Fibroblast of skin of back (primary cell): ENCODE measurements at places on chromosomes 7 and 10.

GRCh38 chr10:99520847-99521764 lies 11.6 kb upstream of the NKX2-3 start:
- DNase-seq, result no peak

GRCh38 chr10:94607111-94607510 lies 61.5 kb downstream of the HELLS start:
- DNase-seq, result no peak

GRCh38 chr7:157667261-157667660 lies 330.5 kb downstream of the DNAJB6 start:
- no peak for DNase-seq

- DNase-seq, result no peak
Observed at GRCh38 chr10:132802048-132802447, 16.1 kb upstream of the NKX6-2 start.

DNA sequence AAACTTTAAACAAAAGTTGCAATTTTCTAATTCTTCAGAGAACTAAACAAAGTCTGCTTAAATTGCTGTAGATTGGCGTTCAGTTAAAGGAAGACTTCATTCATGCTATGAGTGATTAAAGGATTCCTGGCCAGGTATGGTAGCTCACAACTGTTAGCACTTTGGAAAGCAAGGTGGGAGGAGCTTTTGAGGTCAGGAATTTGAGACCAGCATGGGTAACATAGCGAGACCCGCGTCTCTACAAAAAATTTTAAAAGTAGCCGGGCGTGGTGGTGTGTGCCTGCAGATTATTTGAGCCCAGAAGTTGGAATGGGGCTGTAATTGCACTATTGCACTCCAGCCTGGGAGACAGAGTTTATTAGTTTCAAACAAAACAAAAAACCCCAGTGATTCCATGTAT lies 13.5 kb upstream of the SCRN1 start:
- no peak for DNase-seq

DNA sequence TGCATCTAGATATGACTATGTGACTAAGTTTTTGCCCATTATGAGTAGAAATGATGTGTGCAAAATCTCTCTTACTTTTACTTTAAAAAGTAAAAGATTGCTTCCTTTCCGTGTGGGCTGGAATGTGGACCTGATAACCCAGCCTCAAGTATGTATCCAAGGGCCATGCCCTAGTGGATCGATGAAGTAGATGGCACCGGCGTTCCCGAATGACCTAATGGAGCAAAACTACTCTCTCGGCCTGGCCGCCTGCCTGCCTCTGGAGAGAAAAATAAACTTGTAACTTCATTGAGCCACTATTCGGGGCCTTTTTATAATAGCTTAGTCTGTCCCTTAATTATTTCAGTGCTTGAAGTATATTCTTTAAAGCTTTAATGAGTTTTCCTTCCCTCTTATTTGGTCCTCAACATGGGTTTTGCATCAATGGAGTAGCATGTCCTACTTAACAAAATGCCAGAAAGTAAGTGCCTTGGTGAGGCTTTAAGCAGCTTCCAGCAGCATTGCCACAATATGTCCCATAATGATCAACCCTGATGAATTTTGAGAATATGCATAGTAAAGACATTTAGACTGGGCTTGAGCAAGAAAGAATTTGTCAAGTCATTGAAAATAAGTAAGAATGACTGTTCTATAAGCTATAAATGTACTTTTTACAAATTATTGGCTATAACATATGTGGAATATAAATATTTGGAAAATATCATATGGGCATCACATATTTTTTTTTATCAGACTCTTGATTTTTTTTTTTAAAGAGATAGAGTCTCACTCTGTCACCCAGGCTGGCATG lies 61.4 kb downstream of the PLXDC2 start:
- no peak for DNase-seq

DNA sequence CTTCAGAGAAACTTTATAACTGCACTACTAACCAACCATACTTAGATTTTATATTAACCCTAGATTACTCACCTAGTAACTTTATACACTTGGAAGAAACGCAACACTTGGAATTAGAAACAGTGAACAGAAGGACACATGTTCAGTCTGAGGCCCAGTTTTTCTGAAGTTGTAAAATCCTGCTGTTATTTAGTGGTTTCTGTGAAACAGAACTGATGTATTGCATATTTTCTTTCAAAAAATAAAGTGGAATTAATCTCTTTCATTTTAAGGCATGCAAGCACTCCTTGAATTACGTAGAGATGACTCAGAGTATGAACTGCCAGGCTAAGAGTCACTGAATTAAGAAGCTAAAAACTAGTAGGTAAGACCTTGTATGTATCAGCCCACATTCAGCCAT lies 215.8 kb downstream of the SKAP2 start:
- peak; percentile 9 for DNase-seq

DNA sequence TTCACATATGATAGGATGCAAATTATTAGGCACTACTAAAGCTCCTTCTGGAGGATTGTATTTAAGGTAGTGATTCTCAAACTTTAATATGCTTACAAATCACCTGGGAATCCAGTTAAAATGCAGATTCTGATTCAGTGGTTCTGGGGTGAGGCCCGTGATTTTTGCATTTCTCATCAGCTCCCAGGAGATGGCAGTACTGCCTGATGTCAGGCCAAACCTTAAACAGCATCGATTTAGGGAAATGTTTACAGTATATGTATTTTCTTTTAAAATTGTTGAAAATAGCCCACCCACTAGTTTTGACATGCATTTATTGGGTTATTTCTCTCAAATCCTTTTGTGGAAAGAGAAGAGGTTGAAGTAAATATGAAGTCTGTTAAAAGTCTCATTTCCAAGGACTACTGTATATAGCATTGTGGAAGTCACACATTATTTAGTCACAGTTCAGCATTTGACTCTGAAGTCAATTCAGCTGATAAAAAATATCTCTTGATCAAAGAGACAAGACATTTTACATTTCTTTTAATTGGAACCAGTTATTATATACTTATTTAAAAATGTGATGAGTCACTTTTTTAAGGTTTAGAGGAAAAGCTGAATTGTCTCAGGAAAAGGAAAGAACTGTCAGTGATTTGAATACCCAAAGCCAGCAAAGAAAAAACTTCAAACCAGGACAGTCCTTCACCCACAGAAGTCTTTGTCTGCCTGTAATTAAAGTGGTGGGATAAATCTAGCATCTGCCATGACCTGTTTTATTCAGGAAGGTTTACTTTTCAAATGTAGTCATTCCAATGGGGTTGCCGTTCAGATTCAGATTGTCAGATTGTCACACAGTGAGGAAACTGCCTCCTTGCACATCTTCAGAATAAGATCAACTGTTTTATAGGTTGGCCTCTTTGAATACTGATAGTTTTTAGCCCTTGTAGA lies 21.1 kb upstream of the HBP1 start:
- DNase-seq, result peak; percentile 38

DNA sequence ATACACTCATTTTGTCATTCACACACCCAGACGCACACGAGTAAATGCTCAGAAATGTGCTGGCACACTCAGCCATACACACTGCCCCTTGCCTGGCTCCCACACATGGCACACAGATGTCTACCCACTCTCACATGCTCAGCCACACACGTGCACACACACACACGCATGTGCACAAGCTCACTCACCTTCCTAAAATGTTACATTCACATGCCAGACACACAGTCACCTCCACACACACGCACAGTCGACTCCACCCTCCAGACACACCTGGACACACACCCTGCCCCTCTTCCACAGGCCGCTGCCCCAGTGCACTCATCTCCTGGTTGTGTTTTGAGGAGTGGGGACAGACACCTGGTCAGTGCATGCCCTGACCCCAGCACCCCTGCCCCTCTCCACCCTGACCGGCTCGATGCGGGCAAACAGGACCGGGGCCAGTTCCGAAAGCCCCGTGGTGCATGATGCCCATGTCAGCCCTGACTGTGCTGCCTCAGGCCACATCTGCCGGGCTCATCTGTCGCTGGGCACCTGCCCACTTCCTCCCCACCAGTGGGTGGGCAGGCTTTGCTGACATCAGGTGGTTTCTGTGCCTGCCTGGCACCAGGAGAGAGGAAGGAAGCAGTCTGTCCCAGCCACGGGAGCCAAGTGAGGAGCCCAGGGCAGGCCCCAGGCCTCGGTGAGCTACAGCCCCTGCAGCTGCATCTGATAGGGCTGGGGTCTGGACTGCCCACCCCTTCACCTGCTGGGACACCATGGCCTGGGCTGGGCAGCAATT lies 84.9 kb upstream of the ZNF716 start:
- DNase-seq, result no peak

DNA sequence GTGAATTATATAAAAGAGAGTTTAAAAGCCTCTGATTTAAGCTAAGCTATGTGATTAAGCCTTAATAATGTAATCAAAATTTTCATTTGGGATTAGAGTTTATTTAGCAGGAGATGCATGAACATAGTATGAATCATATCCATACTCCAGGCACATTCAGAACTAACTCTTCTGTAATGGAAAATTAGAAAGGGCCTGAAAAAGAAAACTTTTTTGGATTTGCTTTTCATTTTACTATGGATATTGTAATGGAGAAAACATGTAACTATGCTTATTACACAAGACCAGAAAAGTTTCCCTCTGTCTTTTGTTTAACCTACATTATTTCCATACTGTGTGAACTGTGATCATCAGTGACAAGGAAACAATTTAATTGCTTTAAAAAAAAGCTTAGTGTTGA lies 22.0 kb downstream of the TES start:
- DNase-seq, result peak; percentile 61

GRCh38 chr7:33038639-33039038 lies 23.9 kb downstream of the NT5C3A start:
- DNase-seq, result no peak

- no peak for DNase-seq
Observed at GRCh38 chr7:108723381-108723814, 153.7 kb downstream of the DNAJB9 start.

DNA sequence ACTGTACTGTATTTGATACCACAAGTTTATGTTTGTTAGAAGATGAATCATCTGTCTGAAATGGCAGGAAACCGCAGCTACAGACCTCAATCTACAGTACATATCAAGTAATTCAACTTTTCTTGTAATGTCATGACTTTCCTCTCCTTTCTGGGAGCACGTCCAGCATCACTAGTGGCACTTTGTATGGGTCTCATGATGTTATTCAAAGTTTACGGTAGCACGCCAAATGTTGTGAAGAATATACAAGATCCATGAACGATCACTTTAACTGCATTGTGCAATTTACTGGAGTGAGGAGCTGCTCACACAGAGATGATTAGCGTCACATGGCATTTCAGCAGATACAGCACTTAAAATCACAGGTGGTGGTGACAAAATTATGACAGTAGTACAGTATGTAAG lies 257.8 kb upstream of the GNAI1 start:
- peak; percentile 64 for DNase-seq

DNA sequence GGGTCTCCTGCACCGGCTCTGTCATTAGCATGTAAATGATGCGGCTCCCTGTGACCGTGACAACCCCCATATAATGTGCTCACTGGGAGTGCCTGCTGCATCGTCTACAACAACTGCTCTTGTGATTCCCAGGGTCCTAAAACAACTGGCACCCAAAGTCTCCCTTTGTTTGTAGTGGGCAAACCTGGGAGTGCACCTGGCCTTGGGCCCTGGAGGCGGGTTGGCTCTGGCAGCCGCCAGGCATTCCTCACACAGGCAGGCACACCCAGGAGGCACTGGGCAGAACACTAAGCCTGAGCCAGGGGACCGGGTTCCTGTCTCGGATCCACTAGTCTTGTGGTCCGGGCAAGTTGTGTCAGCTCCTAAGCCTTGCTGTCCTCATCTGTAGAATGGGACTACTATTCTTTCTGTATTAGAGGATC lies 115.5 kb upstream of the GPR26 start:
- no peak for DNase-seq

GRCh38 chr7:28155019-28155660 lies 25.5 kb downstream of the JAZF1 start:
- no peak for DNase-seq

DNA sequence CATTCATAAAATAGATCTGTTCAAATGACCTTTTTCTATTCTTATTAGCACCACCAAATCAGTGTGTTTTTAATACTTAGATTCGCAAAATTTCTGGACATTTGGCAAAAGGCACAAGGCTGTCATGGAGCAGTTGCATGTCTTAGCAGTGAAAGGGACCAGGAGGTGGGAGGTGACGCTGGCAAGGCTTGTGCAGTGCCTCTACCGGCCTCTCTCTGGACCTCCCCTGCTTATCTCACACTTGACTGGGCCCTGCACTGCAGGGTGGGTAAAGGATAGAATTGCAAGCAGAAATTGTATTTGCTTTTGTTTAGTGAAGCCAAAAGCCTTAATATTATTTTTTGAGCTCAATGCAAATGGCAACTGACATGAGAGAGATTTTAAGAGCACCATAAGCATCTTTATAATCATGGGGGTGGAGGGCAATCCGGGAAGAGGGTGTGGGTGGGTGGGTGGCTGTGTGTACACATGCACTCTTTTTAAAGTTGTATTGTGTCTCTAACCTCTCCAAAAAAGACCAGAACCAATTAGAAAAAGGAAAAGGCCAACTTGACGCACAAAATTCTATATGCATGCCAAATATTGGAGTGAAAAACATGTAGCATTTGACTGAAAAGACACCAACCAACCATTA lies 106.3 kb downstream of the WNT2 start:
- DNase-seq, result no peak

DNA sequence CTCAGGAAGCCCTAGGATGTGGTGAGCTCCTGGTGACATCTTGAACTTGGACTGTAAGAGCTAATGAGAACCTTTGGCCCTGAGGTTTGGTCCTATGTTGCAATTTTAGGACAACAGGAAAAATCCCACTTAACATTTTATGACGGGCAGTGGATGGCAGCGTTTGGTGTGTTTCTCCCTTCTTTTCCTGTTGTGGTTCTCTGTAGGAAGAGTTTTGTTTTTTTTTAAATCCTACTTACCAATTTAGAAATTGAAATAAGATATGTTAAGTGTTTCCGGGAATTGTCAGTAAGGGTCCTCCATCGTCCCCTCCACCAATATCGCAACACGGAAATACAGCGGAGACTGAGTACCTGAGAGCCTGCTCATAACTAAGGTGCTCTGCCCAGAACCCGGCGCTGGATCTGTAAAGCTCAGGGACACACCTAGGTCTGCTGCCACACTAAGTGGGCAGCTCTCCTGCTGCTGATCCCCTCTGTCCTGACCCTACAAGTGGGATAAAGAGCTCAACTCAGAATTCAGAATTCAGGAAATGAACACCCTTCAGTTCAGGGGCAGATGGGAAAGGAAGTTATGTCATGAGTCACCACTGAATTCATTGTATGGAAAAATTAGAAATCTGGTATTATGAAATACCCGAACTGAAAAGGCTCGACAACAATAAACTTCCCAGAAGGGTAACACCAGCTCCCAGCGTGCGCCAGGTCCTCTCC lies 9.1 kb upstream of the PROSER2 start:
- peak; percentile 30 for DNase-seq

DNA sequence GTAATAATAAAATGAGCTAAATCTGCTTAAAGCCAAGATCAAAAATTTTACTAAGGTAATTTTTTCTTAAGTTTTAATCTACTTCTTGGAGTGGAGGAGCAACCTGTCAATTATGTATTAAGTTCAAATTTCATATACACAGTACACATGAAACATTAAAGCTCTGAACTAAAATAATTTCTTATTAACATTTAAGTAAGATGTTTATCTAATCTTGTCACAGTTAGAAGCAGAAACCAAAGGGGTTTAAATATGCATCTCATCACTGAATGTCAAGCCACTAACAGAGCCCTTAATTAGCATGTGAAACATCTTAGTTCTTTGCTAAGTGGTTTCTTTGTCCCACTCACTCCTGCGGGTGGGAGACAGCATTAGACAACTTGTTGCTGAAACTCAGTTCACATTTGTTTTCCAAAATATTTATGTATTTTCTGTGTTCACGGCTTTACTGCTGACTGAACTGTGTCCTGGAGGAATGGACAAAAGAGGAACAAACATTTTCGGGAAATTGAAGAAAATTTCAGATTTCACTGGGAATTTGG lies 130.9 kb upstream of the MBL2 start:
- no peak for DNase-seq

- DNase-seq, result no peak
Observed at GRCh38 chr7:44331682-44332081, 6.3 kb upstream of the CAMK2B start.
